ENCODE measurements at places on chromosomes 3 and 15.

DNA sequence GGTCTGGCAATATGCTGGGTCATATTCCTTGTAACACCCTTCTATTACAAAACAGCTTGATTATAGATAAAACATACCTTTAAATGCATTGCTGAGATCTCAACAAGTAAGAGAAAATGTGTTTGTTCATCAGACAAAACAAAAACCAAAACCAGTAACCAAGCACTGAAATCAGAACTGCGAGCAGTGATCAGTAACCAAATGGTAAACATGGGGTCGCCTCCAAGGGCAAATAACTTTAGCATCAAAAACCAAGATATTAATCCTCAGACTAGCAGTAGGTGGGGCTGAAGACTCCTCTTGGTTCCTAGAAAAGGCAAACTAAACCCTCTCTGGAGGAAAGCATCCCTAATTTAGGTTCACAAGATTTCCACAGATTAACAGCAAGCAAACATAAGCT is 6.6 kb upstream of the HESX1 start:
- no peak for DNase-seq

GRCh38 chr3:38009807-38010591 is 19.4 kb downstream of the VILL start:
- DNase-seq = no peak

GRCh38 chr3:194779729-194780224 is 94.1 kb downstream of the FAM43A start:
- DNase-seq = no peak

GRCh38 chr3:69368129-69368741 is 17.7 kb downstream of the FRMD4B start:
- DNase-seq = no peak

GRCh38 chr3:10396931-10397330 is 76.0 kb upstream of the SEC13 start:
- DNase-seq = no peak
